ENCODE measurements at places on chromosomes 4 and X.

- no peak for DNase-seq
Measured at GRCh38 chrX:5644776-5645175, 583.9 kb downstream of the NLGN4X start.

DNA sequence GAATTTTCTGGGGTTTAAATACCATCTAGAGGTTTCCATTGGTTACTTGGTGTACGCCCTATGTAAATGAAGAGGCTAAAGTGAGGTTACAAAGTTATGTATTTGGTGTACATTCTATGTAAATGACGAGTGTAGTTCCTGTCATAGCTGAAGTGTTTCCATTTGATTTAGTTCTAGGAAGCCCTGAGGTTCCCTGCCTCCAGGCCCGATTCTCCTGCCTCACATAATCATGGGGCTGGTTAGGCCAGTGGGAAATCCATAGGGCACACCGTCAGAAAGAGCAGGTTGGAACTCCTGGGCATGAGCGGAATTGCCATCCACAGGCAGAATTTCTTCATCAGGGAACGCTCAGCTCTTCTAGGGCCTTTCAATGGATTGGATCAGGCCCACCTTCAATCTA lies 24.2 kb upstream of the HOPX start:
- no peak for DNase-seq

GRCh38 chrX:47226071-47226470 lies 6.7 kb upstream of the USP11 start:
- no peak for DNase-seq

DNA sequence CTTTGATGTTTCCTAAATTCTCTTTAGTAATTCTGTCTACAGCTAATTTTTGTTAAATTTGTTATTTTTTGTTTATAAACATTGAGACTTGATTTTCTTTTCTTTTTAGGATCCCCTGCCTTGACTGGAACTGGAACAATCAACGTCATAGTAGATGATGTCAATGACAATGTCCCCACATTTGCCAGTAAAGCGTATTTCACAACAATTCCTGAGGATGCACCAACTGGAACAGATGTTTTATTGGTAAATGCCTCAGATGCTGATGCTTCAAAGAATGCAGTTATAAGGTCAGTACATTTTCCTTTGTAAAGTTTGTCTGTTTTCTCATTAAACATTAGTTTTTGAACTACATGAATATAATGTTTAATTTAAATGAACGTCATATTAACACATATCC lies 119.4 kb downstream of the FAT4 start:
- DNase-seq = no peak

DNA sequence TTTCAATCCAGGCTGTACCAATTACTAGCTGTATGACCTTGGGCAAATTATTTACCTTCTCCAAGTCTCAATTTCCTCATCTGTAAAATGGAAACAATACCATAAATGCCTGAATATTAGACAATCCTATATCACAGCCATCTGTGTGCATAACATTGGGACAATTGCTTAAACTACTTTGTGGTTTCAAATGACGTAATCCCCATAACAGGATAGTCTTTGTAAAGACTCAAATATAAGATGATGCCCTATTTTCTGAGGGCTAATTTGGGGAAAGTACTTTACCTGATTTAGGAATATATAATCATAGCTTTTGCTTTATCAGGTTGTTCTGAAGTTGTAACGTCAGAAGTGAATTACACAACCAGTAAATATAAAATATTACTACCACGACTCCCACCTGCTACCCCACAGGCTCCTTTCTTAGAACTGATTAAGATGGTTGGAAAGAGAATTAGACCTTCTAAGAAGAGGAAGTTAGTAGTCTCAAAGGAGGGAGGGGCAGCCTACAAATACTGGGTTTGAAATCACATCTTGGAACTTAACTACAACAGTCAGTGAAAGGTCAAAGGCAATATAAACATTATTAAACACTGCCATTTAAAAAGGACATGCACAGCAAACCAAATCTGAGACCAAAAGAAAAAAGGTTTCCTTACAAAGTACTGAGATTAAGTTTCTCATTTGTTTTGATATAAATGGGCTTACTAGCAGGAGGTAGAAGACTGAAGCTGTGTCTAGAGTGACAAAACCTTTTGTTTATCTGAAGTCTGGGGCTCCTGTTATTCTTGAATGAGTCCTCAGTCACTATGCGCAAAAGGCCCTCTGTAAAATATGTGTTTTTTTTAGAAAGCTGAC lies 215.0 kb downstream of the SCFD2 start:
- DNase-seq = no peak

DNA sequence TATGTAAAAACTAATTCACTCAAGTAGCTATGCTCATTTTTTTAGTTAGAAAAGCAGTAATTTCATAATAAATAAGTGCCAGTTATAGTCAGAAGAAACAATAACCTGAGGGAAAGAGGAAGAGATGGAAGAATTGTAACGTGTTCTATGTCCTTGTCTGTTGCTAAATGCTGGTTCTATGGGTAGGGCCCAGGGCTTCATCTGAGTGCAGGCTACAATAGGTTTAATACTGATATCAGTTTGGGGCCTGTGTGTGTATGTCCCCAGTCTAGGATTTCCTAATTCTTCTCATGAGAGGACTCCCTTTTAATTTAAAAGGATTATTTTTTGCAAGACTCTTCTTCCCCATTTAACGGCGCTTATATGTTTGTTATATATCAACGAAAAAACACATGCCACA lies 3.3 kb upstream of the EREG start:
- no peak for DNase-seq

- no peak for DNase-seq
Measured at GRCh38 chrX:4094926-4095325, 381.5 kb upstream of the PRKX start.

GRCh38 chrX:129793604-129794191 lies 13.9 kb downstream of the SASH3 start:
- no peak for DNase-seq

DNA sequence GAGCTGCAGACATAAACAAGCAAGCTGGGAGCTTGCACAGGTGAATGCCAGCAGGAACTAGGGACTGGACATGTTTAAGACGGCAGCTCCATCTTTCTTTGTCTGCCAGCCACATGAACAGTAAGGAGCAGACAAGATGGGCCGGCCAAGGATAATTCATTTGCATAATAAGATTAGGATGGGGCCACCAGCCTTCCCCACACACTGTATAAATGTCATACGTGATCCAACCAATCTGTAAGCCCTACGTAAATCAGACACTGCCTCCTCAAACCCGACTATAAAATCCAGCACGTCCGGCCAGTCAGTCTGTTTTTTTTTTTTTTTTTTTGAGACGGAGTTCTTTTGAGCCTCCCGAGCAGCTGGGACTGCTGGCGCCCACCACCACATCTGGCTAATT lies 75.6 kb upstream of the BOD1L1 start:
- DNase-seq = no peak

GRCh38 chr4:90027565-90027964 lies 99.6 kb upstream of the CCSER1 start:
- DNase-seq = no peak

DNA sequence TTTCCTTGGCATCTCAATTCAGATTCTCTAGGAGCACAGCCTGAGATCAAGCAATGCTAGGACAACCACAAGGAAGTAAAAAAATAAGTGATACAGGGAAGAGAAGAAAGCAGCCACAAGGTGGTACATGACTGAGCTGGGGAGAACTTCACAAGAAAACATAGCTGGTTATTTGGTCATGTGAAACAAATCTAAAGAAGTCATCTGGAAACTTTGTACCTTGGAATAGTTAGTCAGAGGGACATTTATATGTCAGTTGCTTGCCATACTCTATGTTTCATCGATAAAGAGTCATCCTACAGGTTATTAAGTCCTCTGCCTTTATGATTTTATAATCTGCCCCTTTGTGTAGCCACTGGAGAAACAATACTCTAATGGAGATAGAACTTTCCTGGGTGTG lies 575.1 kb downstream of the IL15 start:
- DNase-seq = no peak

DNA sequence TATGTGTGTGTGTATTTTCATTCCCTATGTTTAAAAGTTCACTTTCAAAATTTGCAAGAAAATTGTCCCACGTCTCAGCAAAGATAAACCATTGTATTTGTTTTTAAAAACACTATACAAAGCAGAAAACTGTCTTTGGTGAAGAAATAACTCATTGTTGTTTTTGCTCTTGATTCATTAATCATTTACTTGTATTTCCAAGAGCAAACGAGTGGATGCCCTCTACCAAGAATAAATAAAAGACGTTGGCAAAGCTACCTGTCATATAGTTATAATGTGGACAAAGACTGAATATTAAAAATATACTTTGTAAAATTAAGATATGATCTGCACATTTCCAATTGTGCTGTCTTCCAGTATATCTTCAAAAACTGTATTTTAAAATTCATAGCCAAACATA lies 210.9 kb upstream of the NDST3 start:
- no peak for DNase-seq

- no peak for DNase-seq
Measured at GRCh38 chrX:135170877-135171519, at the start of gene CT55. TSS of gene CT55 (minus strand) at chrX:135171398. CDS start at chrX:135171171, 227 bp downstream.

GRCh38 chrX:129721870-129722269 lies 16.9 kb upstream of the XPNPEP2 start:
- no peak for DNase-seq

GRCh38 chrX:131199091-131199490 lies 90.0 kb downstream of the IGSF1 start:
- DNase-seq = no peak

GRCh38 chr4:26854701-26855100 lies 5.9 kb upstream of the STIM2 start:
- DNase-seq = no peak

- DNase-seq = no peak
Measured at GRCh38 chr4:81632581-81633299, 161.0 kb upstream of the RASGEF1B start.

DNA sequence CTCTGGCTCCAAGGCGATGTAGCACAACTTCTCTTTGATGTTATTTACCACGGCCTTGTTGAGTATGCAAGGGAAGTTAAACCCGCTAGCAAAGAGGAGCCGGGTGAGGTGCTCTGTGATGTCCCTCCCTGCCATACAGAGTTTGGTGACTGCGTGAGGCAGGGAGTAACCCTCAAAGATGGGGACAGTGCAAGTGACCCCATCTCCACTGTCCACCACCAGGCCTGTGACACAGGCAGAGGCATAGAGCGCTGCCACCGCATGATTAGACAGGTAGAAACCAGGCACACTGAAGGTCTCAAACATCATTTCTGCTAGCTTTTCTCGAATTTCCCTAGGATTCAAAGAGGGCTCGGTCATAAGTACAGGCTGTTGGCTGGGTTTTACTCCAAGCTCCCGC lies 677 bp downstream of the ACTRT1 start:
- no peak for DNase-seq

GRCh38 chr4:69765751-69766150 lies 5.3 kb upstream of the SULT1B1 start:
- DNase-seq = no peak

DNA sequence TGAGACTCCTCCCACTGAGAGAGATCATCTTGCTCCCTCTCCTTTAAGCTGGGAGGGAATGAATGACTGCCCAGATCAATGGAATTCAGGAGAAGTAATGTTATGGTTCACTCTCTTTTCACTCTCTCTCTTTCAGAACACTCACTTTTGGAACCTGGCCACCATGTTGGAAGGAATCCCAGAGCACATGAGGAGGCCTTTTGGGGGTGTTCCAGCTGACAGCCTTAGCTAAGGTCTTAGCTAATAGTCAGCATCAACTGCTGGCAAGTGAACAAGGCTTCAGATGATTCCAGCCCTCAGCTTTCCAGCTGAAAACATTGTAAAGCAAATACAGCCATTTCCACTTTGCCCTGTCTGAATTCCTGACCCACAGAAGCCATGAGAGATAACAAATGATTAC lies 124.0 kb upstream of the CLNK start:
- no peak for DNase-seq

GRCh38 chr4:7828793-7829301 lies 110.8 kb downstream of the AFAP1 start:
- no peak for DNase-seq

- no peak for DNase-seq
Measured at GRCh38 chr4:107603430-107603829, 116.6 kb downstream of the PAPSS1 start.

DNA sequence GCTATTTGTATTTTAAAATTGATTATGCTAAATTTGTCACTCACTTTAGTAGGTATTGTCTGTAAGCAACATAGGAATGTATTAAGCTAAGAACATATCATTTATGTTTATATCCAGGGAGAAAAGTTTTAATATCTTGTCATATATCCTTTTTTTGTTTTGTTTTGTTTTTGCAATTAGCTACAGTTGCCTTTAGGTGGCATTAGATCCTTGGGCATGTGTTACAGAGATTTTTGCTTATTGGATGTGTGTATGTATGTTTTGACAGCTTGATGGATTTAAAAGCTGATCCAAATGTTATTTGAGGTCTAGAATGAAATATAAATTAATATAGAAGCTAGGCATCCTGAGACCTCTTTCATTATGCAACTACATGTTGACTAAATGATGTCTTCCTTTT lies 36.1 kb upstream of the OTUD4 start:
- DNase-seq = no peak

DNA sequence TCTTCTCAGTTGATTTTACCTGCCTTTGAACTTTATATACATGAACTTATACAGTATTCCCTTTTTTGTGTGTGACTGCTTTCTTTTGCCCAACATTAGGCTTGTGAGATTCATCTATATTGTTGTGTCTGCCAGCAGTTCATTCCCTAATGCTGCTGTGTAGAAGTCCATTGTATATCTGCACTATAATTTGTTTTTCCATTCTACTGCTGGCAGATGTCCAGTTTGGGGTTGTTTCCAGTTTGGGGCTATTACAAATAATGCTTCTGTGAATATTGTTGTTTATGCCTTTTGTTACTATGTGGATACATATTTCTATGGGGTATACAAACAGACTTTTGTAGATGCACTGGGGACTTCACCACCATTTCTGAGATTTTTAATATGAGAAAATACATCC lies 268.4 kb downstream of the DCTD start:
- no peak for DNase-seq
